ENCODE measurements at places on chromosomes 16 and 17.
A peak's percentile ranks its signal among the peaks of the same experiment; 100 is the strongest.

DNA sequence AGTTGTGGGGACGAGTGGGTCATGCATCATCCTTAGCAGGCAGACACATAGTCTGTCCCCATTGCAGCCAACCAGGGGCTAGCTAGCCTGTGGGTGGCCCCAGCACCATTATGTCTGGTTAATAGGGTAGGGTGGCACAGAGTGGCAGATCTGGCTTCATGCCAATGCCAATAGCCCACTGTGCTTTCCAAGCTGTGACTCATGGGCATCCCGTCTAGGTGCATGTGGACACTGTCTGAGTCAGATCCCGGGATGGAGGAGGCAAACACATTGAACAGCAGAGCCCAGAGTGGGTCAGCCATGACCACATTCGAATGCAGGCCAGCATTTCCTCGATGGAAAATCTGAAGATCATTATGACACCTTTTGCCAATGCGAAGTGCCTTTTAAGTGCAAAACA is 2.5 kb downstream of the HS3ST2 start:
- no peak for DNase-seq

GRCh38 chr16:30570636-30571444 is 674 bp downstream of the ZNF688 start:
- DNase-seq = no peak

GRCh38 chr16:303760-304505 is 21.0 kb downstream of the PDIA2 start:
- DNase-seq = no peak

DNA sequence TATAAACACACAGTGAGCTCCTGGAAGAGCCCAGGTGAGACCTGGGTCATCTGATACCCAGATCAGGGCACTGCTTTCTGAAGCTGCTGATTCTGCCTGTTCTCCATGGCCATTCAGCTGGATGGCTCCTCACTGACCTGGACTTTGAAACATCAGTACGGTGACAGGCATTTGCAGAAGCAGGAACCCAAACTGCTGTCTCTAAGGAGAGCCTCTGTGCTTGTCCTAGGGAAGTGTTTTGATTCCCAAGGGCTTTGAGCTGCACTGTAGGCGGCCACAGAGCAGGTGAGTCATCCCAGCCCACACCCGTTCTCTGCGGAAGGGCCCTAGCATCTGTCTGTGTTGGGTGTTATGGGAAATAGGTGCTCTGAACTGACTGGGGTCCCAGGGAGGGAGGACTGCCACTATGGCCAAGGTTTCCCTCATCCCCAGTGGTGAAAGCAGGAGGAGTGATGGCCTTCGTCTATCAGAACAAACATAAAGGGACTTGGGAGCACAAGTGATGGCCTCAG is 60.7 kb upstream of the ADCY9 start:
- DNase-seq = peak; percentile 21

DNA sequence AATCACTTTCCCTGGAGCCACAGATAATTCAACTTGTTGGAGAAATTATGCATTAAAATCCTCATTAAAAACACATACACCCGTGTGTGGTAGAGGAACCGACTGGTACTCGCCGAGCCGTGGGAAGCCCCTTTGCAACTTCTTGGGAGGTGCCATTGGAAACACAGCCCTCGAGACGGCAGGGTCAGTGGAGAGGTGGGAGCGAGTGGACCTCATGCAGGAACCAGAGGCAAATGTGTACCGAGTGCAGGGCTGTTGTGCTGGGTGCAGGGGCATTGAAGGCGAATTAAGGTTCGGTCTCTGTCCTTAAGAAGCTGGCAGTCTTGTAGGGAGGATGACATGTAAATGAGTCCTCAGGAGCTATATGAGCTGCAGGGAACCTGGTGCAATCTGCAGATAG is 318.3 kb downstream of the CPPED1 start:
- no peak for DNase-seq

- DNase-seq = no peak
Measured at GRCh38 chr17:1592751-1593629, 30.4 kb upstream of the PITPNA start.

- no peak for DNase-seq
Measured at GRCh38 chr16:87621976-87622713, 19.8 kb downstream of the JPH3 start.

DNA sequence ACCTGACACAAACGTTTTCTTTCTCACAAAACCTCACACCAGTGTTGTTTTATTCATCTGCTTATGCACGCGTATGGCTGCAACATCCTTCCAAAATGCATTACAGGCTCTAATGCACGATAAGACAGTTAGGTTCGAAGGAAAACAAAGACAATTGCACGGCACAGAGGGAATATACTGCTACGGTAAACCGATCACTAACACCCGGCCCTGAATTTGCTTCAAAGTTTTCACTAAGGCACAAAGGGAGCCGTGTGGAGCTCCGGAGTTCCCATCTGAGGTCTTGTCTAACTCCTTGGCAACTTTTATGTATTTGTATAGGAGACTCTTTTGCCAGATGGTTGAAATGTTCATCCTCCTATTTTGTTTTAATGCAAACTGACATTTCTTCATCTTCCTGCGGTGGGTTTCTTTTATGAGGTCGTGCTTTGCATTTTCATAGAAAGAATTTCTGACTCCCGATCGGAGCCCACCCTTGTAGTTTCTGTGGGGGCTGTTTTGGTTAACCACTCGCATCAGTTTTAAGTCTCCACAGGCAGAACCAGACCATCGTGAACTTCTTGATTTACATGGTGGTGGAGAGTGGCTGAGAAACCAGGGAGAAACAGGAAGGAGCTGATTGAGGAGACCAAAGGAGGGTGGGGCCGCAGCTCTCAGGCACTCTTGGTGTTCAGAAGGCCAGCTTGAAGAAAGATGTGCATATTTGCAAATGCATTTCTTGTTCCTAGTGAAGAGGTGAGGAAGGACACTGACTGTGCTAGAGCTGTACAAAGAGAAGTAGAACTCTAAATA is 516.8 kb downstream of the MAF start:
- no peak for DNase-seq
